Fibroblast of gingiva (primary cell): ENCODE measurements at places on chromosomes 13 and 19.

DNA sequence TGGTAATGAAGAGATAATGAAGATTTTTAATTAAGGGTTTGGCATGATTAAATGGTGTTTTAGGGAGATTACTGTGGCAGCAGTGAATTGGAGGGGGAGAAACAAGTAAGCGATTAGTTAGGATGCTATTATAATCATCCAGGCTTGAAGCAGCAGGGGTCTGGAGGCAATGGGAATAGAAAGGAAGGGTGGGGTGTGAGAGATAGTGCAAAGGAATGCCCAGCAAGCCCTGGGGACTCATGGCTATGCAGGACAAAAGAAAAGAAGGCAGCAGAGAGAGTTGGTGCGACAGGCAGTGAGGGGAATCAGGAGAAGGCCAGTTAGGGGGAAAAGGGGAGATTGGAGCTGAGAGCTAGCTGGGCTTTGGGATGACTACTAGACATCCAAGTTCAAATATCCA, 34.5 kb downstream of the SOX21 start:
- no peak for DNase-seq

DNA sequence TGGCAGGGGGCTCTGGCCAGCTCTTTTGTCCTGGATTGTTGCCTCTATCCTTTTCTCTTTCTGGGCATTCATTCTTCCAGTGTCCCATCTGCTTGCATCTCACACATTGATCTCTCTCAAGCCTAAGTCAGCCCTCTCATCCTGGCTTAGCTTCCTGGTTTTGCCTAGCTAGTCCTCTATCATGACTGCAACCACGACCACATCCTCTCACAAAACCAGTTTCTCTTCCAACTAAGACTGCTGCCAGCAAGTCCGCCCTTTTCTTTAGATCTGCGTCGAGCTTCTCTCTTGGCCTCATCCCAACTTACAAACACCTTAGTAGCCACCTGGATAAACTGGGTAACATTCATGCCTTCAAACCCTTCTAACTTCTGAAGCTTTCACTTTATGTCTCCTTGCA, 212.2 kb upstream of the HTR2A start:
- DNase-seq, result no peak

GRCh38 chr19:6108721-6109633, 1.3 kb downstream of the RFX2 start:
- peak; percentile 86 for DNase-seq

DNA sequence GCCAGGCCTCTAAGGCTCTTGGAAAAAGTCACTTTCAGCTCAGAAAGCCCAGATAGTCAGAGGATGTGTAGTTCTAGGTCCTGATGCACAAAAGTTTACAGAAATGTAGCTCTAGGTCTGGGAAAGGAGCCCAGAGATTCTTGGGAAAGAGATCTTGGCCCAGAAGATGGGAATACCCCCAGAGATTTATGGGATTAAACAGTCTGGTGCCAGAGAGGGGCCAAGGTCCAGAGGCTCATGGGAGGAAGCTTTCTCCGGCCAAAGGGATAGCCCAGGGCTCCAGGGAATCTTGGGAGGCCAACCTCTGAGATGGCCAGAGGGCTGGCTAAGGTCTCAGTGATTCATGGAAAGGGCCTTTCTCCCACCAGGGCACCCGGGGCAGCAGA, 15.2 kb downstream of the BCAT2 start:
- no peak for DNase-seq

DNA sequence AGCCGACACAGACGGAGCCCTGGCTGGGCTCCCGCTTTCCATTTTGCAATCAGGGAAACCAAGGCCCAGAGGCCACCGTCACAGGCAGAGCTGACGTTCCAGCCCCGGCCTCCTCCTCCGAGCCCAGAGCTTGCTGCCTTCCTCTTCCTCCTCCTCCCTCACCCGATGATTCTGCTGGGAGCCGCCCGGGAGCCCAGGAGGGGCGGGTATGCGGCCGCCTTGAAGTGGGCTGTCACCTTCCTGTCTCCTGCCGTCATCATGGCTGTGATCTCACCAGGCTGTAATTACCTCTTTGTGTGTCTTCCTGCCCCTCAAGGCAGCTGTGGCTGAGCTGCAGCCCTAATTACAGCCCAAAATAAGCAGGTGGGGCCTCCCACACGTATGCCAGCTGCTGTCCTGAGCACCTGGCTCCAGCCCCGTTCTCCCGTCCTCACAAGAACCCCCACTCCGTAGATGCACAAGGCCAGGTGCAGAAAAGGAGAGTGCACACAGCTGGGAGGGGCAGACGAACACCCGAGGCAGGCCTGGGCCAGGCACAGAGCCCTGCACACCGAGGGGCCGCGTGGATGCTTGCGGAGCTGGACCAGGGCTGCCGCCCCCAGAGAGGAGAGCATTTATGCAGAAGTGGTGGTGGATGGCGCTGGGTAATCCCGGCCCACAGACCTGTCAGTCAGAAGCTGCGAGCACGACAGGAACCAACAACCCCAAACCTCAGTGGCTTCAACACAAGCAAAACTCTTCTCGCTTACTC, 4.0 kb downstream of the TPGS1 start:
- DNase-seq, result no peak

DNA sequence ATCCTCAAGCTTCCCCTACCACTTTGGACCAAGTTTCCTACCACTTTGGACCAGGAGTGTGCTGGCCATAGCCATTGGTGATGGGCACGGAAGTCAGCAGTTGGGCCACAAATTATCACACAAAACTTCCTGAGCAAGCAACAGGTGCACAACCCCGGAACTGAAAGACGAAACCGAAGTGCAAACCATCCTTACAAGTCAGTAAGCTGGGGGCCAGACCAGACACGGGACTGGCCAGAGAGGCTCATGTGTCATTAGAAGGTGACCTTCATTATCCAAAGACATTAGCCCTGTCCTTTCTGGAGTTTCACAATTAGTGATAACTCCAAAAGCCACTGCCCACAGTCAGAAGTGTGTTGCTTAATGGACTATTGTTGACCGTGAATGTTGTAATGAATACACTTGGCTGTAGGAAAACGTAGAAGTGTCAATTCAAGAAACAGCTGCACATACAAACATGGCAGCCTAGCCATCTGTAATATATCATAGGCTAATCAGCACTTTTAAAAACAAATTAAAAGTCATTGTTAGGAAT, 244.1 kb upstream of the IRS2 start:
- no peak for DNase-seq

DNA sequence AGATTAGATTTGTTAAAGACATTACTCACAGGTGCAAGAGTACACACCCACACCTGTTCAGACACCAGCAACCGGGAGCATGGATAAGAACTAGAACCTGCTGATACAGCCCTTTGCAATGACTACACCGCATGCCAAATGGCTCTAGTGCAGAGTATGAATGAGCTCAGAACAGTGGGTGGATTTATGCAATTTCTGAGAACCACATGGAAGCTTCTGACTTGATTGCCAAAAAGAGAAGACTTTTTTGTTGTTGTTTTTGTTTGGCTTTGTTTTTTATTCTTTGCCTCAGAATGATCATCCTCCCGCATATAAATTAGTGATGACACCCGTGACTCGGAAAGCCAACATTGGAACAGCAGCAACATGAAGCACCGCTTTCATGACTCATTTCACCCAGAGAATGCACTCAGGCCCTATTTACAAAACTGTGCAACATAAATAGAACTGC, 77.4 kb upstream of the LRCH1 start:
- peak; percentile 88 for DNase-seq

- peak; percentile 69 for DNase-seq
Measured at GRCh38 chr13:114152831-114153371, 20.5 kb upstream of the RASA3 start.

GRCh38 chr19:6235031-6235951, 44.5 kb downstream of the MLLT1 start:
- DNase-seq, result no peak

- DNase-seq, result peak; percentile 16
Measured at GRCh38 chr13:59746291-59746962, 417.3 kb downstream of the DIAPH3 start.

GRCh38 chr13:75010941-75011340, 471.0 kb downstream of the TBC1D4 start:
- DNase-seq, result no peak

GRCh38 chr13:42380420-42381164, 108.6 kb downstream of the AKAP11 start:
- no peak for DNase-seq

- no peak for DNase-seq
Measured at GRCh38 chr19:16861011-16861410, 27.8 kb upstream of the F2RL3 start.

GRCh38 chr13:21324803-21325202, 134.3 kb downstream of the ZDHHC20 start:
- no peak for DNase-seq

DNA sequence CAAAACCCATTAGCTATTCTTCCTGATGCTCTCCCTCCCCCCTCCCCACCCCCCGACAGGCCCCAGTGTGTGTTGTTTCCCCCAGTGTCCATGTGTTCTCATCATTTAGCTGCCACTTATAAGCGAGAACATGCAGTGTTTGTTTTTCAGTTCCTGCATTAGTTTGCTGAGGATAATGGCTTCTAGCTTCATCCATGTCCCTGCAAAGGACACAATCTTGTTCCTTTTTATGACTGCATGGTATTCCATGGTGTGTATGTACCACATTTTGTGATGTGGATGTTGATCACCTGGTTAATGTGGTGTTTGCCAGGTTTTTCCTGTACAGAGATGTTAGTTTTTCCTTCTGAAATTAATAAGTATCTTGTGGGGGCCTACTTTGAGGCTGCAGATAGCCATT, 31.5 kb downstream of the TDRD12 start:
- DNase-seq, result no peak

- DNase-seq, result no peak
Measured at GRCh38 chr13:113937073-113937472, 36.8 kb downstream of the C13orf46 start.

DNA sequence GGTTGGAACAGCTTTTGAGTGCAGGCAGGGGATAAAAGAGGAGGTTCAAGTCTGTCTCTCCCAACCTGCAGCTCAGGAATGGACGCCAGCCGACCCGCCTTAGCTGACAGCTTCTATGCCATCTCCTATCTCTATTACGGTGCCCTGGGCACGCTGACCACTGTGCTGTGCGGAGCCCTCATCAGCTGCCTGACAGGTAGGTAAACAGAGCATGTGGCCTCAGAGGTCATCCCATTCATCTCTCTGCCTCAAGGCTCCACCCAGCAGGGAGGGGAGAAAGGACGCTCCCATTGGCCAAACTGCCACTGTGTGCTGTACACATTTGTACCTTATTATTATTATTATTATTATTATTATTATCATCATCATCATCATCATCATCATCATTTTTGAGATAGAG, 16.5 kb downstream of the SLC5A5 start:
- no peak for DNase-seq

GRCh38 chr13:110271313-110271712, 35.6 kb downstream of the COL4A1 start:
- DNase-seq, result no peak

DNA sequence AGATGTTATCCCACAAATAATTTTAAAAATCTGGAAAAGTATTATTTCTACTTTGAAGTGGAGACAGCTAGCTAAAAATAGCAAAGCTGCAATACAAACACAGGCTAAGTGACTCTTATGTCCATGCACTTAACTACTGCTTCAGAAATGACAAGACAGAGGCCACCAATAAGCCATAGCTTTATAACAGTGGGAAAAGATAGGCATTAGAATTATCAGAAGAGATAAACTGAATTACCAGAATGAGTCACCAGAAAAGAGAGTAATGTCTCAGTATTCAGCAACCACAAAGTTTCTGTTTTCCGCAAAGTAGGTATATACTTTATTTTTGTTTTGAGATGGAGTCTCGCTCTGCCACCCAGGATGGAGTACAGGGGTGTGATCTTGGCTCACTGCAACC, 17.1 kb downstream of the CLN5 start:
- DNase-seq, result no peak

GRCh38 chr19:31955061-31955460, 390.3 kb upstream of the ZNF507 start:
- no peak for DNase-seq

DNA sequence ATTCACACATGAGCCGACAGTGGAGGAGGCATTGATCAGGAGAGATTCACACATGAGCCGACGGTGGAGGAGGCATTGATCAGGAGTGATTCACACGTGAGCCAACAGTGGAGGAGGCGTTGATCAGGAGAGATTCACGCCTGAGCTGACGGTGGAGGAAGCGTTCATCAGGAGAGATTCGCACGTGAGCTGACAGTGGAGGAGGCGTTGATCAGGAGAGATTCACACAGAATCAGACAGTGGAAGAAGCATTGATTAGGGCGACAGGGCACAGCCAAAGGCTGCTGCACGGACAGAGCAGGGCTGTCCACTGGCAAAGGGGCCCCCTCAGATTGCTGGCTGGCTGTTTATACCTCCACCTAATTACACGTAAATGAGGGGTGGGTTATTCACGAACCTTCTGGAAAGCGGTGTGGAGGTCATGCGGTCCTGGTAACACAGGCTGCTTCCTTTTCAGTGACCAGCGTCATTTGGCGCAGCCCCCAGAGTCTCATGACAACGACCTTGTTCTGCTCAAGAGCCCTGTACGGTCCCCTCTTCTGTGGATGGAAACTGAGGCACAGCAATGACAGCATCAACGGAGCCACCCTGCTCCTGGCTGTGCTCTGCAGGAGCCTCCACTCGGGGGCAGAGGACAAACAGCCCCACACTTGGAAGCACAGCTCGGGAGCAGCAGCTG, 50.6 kb upstream of the GAS6 start:
- DNase-seq, result no peak
